ENCODE measurements at places on chromosomes 4 and X. TPM values are rescaled to one million over a fixed set of nuclear protein-coding genes. Genes with fewer than 3 reads are reported as not detected.

The OPN1LW gene
- polyA plus RNA-seq: not detected

GRCh38 chr4:13542577-13543031, 1.7 kb downstream of the NKX3-2 start:
- no peak overlapping the region for H3K27ac ChIP-seq
- H3K4me1 ChIP-seq: peaks cover 68% of the 10 kb centered on the region
- DNase-seq: no peak
- no peaks in the 10 kb centered on the region for H3K36me3 ChIP-seq

DNA sequence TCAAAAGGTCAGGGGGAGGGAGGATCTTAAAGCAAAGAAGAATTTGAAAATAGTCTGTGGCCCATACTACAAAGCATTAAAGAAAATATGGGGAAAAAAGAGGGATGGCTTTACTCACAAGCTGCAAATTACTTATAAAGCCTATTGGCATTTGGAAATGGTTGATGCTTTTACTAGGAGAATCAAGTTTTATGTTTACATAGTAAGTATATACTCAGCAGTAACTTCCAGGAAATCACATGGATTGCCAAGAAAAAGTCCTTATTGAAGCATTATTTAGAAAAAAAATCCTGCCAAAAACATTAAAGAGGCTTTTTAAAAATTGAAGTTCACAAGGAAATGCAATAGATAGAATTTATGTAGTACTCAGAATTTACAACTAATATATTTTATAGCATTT, 8.4 kb upstream of the SH3RF1 start:
- no peaks in the 10 kb centered on the region for H3K36me3 ChIP-seq
- no peaks in the 10 kb centered on the region for H3K4me1 ChIP-seq
- no peak overlapping the region for H3K27ac ChIP-seq
- H3K27me3 ChIP-seq: peaks cover 2% of the 10 kb centered on the region

The ZGRF1 gene
- polyA plus RNA-seq: 1.6 TPM

The ETNPPL gene
- polyA plus RNA-seq: not detected
